ENCODE measurements at places on chromosomes 6 and 20. TPM values are rescaled to one million over a fixed set of nuclear protein-coding genes. Genes with fewer than 3 reads are reported as not detected.

DEFB115 gene
- total RNA-seq, result not detected

SYNDIG1 gene
- not detected for total RNA-seq

TINAG gene
- total RNA-seq, result not detected

TSHZ2 gene
- total RNA-seq, result 1.5 TPM

TBX18 gene
- not detected for total RNA-seq

RGS17 gene
- total RNA-seq, result not detected

TMEM151B gene
- 0.10 TPM for total RNA-seq

LHFPL5 gene
- total RNA-seq, result not detected

C6orf15 gene
- not detected for total RNA-seq

WFDC12 gene
- not detected for total RNA-seq

OSER1 gene
- 48.9 TPM for total RNA-seq

ANKRD66 gene
- not detected for total RNA-seq

HLA-DQB1 gene
- total RNA-seq, result 310 TPM

ZNF184 gene
- 8.1 TPM for total RNA-seq

BMP6 gene
- total RNA-seq, result 0.75 TPM

FNDC11 gene
- total RNA-seq, result 1.3 TPM

FBXO9 gene
- 62.1 TPM for total RNA-seq

TEAD3 gene
- total RNA-seq, result 0.34 TPM

MEI4 gene
- total RNA-seq, result not detected

DUSP15 gene
- 26.9 TPM for total RNA-seq

GSTA1 gene
- total RNA-seq, result not detected

RFX6 gene
- not detected for total RNA-seq

GRM1 gene
- not detected for total RNA-seq

DNMT3B gene
- 0.20 TPM for total RNA-seq

SERAC1 gene
- 3.0 TPM for total RNA-seq

NAPB gene
- total RNA-seq, result 7.8 TPM

CLPSL1 gene
- not detected for total RNA-seq

SOX18 gene
- total RNA-seq, result not detected

KIF25 gene
- total RNA-seq, result not detected

CRISP2 gene
- total RNA-seq, result not detected

B4GALT5 gene
- total RNA-seq, result 70.6 TPM

GMDS gene
- 30.1 TPM for total RNA-seq

RSPH9 gene
- total RNA-seq, result not detected

DOK5 gene
- total RNA-seq, result not detected

ATRN gene
- 13.0 TPM for total RNA-seq

FOXA2 gene
- total RNA-seq, result not detected

FILIP1 gene
- not detected for total RNA-seq

FAXC gene
- total RNA-seq, result not detected

RAB44 gene
- 0.20 TPM for total RNA-seq

ZSCAN12 gene
- 12.8 TPM for total RNA-seq

ITPA gene
- total RNA-seq, result 82.1 TPM

MOG gene
- not detected for total RNA-seq

PTCRA gene
- not detected for total RNA-seq

PACRG gene
- total RNA-seq, result not detected

LY6G6C gene
- not detected for total RNA-seq

LGSN gene
- total RNA-seq, result not detected

SLC35D3 gene
- total RNA-seq, result not detected

PPP1R14C gene
- 0.32 TPM for total RNA-seq

JAG1 gene
- total RNA-seq, result not detected

HLA-B gene
- 3,668 TPM for total RNA-seq
